ENCODE measurements at places on chromosomes 7 and 10. TPM values are rescaled to one million over a fixed set of nuclear protein-coding genes. Genes with fewer than 3 reads are reported as not detected.

CLEC5A gene
- total RNA-seq: 0.24 TPM

ZNF273 gene
- total RNA-seq: 12.7 TPM

RBM20 gene
- not detected for total RNA-seq

CNOT4 gene
- 52.1 TPM for total RNA-seq

NRBF2 gene
- 20.5 TPM for total RNA-seq

TNKS2 gene
- total RNA-seq: 45.8 TPM

WDR86 gene
- total RNA-seq: 1.4 TPM

DPP6 gene
- total RNA-seq: not detected

CYP2C8 gene
- 1.9 TPM for total RNA-seq

AKR1C4 gene
- total RNA-seq: not detected

SFTPD gene
- 0.59 TPM for total RNA-seq

PRKCQ gene
- total RNA-seq: 0.15 TPM

STEAP1B gene
- total RNA-seq: 8.8 TPM

HOXA6 gene
- total RNA-seq: 0.49 TPM

RNLS gene
- total RNA-seq: 7.5 TPM

WNT8B gene
- total RNA-seq: not detected
